ENCODE measurements at places on chromosomes 1 and 21.

DNA sequence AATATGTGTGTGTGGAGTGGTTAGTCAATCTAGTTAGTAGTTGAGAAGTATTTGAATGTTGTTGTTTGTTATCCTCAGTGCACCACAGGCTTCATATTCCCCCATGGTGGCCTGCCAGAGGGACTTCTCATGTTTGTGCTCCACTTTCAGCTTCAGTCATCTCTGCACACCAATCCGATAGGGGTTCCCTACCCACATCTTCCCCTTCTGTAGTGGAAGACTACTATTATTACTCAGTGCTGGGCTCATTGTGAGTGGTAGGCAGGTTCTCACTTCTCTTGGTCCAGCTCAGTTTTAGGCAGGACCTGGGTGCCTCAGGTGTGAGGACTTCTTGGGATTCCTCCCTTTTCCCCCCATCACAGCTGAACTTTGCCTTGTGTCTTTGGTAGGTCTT lies 14.2 kb downstream of the MT1HL1 start:
- DNase-seq: no peak

GRCh38 chr1:246773213-246773641 lies 49.0 kb downstream of the SCCPDH start:
- DNase-seq: no peak

- DNase-seq: peak; percentile 40
Observed at GRCh38 chr21:45768011-45768739, 124.7 kb downstream of the PCBP3 start.

DNA sequence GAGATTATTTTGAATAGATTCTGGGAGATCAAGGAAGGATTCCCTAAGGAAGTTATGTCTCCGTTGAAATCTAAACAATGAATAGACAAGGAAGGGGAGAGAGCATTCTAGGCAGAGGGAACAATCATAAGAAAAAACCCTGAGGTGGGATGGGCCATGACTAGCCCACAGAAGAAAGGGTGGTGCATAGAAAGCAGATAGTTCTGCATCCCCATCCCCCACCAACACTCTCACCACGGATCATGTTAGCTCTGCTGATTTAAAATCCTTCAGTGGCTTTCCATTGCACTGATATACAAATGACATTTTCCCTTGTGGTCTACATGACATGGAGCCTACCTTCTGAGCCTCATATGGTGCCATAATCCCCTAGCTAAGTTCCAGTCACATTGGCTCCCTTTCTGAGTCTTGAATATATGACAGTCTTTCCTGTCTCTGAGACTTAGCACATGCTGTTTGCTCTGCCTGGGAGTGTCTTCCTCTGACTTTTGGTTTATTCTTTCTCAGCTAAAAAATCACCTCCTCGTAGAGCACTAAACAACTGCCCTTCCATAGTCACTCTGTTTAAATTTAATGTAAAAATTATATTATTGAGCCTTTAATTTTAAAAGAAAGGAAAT lies 15.2 kb downstream of the SCMH1 start:
- no peak for DNase-seq

- no peak for DNase-seq
Observed at GRCh38 chr1:36383240-36383639, 2.5 kb downstream of the STK40 start.

- DNase-seq: no peak
Observed at GRCh38 chr1:228018125-228018398, 11.3 kb downstream of the WNT3A start.

DNA sequence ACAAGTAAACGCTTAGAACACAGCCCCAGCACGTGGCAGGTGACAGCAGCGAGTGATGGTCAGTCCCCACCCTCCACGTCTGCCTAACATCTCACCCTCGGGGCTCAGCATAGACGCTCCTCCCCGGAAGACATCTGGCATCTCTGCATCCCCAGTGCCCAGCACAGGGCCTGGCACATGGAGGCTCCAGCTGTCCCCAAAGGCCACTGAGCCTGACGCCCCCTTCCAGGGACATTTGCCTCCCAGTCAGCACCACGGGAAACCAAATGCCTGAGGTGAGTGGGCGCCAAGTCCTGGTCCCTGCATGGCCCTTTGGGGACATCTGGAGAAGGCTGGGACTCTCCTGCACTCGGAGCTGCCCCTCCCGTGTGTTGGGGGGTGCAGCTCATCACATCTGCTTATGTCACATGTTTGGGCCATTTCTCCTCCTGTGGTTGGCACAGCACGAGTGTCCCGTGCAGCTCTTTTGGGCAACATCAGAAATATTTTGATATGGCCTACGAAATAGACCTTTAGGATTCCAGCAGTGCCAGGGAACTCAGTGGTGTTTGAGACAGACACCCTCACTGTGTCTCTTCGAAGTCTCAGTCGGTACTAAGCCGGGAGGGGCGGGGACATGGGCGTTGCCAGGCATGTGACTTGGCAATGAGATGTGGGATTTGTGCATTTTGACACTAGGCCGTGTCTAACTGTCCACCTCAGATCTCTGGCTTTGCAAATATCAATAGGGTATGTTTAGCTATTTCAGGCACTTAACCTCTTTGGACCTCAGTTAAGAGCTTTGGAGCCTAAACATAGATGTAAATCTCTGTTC lies 315.0 kb downstream of the PTPRU start:
- DNase-seq: no peak

DNA sequence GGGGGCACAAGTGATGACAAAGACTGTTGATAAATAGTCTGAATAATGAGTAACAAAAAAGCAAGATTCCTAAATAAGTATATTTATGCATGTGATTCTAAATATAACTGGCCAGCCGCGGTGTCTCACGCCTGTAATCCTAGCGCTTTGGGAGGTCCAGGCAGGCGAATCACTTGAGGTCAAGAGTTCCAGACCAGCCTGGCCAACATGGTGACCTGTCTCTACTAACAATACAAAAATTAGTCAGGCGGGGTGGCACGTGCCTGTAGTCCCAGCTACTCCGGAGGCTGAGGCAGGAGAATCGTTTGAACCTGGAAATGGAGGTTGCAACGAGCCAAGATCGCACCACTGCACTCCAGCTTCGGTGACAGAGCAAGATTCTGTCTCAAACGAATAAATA lies 161.5 kb downstream of the TOMM20 start:
- DNase-seq: no peak

- no peak for DNase-seq
Observed at GRCh38 chr21:45556645-45557615, 14.7 kb upstream of the SLC19A1 start.

DNA sequence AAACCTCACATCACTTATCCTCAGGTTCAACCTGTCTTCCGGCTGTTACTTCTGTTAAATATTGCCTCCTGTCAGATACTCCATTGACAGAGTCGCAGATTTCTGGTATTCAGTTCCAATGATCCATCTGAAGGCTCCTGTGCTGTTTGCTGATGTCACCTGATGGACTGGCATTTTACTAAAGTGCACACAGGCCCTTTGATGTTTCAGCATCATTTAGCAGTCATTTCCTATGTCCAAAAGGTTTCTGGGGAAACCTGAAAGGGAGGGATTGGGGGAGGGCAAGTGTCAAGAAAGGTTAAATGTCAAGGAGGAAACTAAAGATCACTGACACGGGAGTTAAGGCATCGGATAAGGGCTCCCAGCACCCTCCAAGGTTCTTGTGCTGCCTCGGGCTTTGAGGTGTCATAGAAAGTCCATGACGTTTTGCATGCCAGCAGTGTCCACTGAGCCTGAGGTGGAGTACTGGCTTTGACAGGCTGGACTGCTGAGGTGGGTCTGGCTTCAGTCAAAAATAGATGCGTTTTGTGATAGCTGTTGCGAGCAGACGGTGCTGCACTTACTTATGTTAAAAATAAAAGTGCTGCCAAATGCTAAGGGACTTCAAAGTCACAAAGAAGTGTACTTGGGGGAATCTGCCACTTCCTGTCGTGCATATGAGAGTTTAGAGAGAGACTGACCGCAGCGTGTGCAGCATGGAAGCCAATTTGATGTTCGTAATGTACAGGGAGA lies 30.8 kb downstream of the XCL2 start:
- DNase-seq: no peak

- no peak for DNase-seq
Observed at GRCh38 chr1:178354816-178355215, 141.9 kb downstream of the CLEC20A start.

DNA sequence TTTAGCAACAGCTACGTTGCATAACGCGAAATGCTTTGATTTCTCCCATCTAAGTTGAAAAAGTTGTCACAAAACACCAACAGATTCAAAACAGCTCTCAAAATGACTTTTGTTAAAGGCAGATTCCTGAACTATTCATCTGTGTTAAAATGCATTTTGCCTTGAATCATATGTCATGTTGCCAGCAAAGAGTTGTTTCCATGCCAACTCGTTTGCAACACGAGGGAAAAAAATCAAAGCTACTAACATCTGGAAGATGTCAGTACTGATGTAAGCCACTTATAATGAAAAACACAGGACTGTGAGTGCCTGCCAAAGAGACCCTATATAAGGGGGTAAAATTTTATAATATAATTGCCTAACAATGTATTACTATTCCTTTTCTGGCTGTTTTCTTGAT lies 182.7 kb upstream of the PTBP2 start:
- DNase-seq: no peak

DNA sequence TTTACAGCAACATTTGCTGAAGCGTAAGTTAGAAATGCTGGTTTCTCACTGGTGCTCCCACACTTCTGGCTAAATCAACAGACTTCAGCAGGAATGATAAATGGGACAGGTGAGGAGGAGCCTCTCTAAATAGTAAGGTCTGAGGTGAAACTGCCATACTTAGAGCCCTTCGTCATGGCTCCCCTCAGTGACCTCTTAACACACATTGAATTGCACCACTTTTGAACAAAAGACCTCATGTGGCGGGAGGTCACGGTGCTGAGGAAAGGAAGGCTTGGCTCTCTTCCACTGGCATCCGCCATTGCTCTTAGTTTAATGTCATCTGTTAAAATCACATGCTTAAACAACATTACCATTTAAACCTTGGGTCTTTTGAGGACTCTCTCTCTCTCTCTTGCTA lies 3.4 kb downstream of the MAP3K7CL start:
- DNase-seq: no peak

- no peak for DNase-seq
Observed at GRCh38 chr1:225593414-225593813, 59.5 kb downstream of the ENAH start.

DNA sequence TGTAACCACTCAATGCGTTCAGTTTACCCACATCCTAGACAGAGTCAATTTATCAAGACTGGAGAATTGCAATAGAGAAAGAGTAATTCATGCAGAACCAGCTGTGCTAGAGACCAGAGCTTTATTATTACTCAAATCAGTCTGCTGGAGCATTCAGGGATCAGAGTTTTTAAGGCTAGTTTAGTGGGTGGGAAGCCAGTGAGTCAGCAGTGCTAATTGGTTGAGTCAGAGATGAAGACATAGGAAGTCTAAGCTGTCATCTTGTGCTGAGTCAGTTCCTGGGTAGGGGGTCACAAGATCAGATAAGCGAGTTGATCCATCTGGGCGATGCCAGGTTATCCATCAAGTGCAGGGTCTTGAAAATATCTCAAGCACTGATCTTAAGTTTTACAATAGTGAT lies 499.6 kb downstream of the MRPL39 start:
- no peak for DNase-seq

- DNase-seq: no peak
Observed at GRCh38 chr1:232591344-232591743, 38.6 kb downstream of the SIPA1L2 start.

- DNase-seq: no peak
Observed at GRCh38 chr1:205582046-205582445, 49.8 kb downstream of the ELK4 start.

DNA sequence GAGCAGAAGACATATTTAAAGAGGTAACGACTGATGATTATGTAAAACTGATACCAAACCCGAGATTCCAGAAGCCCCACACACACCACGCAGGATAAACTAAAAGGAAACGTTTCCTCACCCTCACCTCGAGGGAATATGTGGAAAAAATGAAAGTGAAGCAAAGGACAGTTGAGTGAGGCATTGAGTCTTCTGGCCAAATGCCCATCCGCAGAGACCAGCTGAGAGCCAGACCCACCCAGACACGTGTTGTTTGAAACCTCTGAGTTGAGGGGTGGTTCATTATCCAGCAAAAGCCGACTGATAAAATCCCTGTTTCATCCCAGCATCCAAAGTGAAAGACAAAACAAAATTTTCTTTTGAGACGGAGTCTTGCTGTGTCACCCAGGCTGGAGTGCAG lies 29.6 kb upstream of the PCBP3 start:
- no peak for DNase-seq
